AG08395 (cell line): ENCODE measurements at places on chromosomes 3 and 15.

- DNase-seq = no peak
Measured at GRCh38 chr3:76859596-76859995, 180.3 kb upstream of the ROBO2 start.

DNA sequence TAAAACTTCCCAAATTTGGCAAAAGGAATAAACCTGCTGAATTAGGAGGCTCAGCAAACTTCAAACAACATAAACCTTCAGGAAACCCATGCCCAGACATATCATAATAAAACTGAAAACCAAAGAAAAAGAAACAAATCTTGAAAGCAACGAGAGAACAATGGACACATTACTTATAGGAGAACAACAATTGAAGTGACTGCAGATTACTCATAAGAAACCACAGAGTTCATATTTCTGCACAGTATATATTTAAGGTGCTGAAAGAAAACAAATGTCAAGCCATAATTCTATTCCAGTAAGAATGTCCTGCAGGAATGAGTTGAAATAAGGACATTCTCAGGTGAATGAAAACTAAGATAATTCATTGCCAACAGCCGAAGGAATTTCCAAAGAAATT lies 80.8 kb upstream of the PROK2 start:
- no peak for DNase-seq

GRCh38 chr3:166837535-166837934 lies 542.6 kb downstream of the ZBBX start:
- DNase-seq = no peak

- DNase-seq = no peak
Measured at GRCh38 chr15:83977992-83978391, 257.6 kb upstream of the GOLGA6L4 start.

DNA sequence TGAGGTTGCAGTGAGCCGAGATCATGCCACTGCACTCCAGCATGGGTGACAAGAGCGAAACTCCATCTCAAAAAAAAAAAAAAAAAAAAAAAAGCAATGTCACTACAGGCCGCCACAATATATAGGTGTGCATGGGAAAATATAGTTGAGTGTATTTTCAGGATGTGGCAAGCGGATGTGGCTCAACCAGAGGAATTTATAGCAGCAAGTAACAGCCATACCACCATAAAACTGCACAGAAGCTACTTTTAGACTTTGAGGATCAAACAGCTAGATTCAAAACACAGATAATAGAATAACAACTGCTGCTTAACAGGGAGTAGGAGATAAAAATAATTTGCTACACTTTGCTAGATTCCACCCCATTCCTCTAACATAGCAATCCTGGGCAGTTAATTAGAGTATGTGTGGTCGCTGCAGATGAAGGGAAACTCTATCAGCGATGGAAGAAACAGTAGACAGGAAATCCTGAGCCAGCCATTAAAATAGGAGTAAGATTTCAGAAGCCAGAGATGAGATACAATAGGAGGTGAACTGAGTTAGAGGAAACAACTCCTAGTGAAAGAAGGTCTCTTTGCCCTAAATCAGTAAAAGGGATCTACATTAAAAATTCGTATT lies 318.7 kb upstream of the STT3B start:
- DNase-seq = no peak

- no peak for DNase-seq
Measured at GRCh38 chr15:38193496-38193895, 59.1 kb upstream of the SPRED1 start.

DNA sequence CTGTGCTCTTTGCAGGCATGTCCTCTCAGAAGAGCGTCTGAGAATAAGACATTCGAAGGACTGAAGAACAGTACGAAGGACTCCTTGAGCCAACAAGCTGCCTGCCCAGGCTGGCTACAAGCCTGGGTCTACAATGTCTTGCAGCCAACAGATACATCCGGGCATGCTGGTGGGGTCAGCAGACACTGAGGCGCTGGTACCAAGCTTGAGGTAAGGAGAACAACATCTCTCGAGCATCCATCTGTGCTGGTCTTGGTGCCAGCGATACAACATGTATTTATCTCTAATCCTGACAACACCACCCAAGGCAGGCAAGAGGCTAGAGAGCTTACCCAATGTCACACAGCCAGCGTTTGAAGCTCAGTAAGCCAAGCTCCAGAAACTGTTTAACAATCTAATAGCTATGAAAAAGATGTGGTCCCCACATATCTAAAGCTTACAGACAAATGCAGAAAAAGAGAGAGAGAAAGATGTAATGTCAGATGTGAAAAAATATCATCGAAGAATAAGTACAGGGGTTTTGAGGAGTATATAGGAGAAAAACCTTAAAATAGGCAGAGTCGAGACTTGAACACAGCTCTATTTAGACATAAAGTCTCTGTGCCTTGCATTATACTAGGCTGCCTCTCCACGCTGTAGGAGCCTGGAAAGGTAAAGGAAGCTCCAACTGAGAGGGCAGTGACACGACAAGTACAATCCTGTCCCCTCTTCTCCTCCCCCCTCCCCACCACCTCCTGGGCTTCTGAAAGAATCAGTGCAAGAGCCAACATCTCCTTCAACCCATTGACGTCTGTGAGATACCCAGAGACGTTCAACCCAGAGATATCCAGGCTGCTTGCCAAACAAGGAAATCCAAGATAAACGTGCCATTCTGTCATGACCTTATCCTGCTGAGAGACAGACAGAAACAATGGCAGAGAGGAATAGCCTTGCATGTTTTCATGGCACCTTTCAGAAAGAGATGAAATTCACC lies 39.4 kb downstream of the WWTR1 start:
- DNase-seq = no peak

GRCh38 chr3:48544141-48544540 lies 12.5 kb downstream of the PFKFB4 start:
- no peak for DNase-seq

DNA sequence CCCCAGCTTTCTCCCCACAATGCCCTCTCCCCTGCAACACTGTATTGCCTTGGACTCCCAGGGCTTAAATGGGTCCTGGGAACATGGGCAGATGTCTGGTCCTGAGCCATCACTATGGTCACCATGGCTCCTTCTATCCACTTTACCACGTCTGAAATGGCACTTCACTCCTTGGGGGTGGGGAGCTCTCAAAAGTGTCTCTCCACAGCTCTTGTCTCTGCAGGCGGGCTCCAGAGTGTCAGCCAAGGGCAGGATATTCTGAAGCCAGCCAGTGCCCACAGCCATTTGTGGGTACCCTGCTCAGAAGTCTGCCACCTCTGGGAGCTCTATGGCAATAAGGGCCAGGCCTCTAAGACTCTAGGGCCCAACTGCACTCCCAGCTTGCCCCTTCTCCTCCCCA lies 163.9 kb downstream of the PPM1L start:
- no peak for DNase-seq

DNA sequence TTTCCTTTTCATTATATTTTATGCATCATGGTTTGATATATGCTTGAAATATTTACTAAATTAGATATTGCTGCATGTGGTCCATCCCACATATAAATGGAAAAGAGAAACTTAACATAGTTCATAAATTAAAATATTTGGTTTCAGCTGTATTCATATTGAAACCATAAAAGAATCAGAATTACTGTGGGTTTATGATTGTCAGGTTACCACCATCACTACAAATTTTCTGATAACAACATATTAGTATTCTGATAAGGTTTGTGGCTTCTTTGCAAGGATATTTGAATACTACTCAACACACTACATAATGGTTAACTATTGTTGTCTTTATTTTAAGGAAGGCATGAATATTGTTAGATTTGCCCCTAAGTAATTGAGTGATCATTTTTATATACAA lies 235.5 kb downstream of the UBE2E2 start:
- no peak for DNase-seq

DNA sequence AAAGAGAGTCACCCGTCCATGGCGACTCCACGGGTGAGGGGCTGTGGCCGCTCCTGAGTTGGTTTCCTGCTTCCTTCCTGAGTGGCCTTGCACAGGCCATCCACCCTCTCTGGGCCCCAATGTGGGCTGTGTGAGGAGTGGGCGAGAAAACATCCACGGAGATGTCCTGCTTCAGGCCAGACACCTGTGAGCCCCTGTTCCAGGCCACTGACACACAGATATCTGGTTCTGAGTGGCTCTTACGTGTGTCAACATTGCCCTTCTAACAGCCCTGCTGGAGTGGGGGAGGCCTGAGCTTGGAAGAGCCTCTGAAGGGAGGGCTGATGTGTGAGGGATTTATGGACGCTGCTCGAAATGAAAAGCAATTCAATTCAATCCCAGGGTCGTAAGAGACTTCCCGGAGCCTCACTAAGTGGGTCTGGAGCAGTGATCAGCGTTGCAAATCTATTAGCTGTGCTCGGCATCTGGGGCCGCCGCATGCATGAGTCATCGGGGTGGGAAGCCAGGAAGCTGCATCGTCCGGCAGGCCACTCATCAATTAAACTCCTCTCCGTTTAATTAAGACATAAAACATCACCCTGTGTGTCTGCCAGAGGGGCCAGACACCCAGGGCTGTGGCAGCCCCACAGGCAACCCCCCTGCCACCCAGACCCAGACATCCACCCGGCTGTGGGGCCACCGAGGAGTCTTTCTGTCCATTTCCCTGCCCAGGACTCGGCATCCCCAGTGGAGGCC lies 20.0 kb upstream of the PRR23E start:
- DNase-seq = peak; percentile 90

DNA sequence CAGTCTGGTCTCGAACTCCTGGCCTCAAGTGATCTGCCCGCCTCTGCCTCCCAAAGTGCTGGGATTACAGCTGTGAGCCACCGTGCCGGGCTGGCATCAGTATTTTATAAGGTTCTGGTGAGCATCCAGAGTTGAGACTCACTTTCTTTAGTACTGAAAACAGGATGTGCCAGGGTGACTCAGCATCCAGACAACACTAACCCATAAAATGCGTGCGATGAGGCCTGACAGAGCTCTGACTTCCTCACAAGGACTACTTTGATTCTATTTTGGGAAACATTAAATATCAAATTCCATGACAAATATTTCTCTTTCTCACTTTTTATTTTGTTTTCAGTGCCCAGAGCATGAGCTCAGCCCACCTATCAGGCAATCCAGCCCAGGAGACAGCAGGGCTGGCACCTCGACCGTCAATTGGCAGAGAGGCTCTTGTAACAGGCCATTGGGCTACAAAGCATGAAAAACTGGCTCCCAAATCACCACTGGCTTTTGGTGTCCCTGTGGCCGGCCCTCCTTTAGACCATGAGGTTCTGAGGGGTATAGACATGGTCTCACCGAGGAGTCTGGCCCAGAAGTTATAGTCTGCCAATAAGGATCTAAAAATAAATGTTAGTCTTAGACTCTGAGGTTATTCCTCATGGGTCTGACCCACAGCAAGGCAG lies 75.0 kb downstream of the FEM1B start:
- DNase-seq = peak; percentile 91

DNA sequence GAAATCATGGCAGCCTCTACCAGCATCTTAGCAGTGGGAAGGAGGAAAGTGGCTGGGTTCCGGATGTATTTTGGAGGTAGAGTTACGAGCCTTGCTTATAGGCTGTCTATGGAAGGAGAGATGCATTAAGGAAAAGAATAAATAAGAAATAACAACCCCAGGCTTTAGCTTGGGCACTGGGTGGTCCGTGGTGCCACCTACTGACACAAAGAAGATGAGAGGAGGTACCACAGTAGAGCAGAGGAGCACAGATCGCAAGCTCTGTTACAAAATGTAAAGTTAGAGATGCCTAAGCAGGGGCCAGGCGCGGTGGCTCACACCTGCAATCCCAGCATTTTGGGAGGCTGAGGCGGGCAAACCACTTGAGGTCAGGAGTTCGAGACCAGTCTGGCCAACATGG lies 74.8 kb downstream of the TMEM39A start:
- no peak for DNase-seq

DNA sequence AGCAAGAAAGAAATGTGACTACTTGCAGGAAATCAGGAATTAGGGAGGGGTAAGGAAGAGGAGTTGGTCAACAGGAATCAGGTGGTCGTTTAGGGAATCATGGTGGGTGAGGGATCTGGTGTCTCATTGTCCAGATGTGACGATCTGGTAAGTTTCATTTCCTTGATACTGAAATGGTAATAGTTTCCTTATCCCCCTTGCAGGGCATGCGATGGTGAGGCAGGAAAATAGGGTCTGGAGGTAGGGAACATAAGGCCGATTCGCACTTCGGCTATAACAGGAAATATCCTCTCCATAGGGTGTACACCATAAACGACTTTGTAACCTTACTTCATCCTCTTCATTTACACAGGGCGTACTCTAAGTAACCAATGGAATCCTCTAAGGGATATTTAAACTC lies 574 bp upstream of the LRRC34 start:
- DNase-seq = no peak

DNA sequence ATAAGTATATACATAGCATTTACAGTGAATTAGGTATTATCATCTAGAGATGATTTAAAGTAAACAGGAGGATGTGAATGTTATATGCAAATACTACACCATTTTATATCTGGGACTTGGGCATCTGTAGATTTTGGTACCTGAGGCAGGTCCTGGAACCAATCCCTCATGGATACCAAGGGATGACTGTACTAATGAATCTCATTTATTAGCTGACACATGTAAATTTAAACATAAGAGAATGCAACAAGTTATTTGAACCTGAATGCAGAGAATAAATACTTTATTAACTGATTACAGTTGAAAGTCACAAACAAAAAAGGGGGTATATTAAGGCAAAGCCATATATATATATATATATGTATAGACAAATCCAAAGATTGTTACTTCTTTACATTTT lies 23.1 kb upstream of the CMTM6 start:
- no peak for DNase-seq

- no peak for DNase-seq
Measured at GRCh38 chr15:39417366-39418134, 163.3 kb upstream of the THBS1 start.

GRCh38 chr3:152296971-152297370 lies 28.2 kb downstream of the MBNL1 start:
- DNase-seq = no peak

DNA sequence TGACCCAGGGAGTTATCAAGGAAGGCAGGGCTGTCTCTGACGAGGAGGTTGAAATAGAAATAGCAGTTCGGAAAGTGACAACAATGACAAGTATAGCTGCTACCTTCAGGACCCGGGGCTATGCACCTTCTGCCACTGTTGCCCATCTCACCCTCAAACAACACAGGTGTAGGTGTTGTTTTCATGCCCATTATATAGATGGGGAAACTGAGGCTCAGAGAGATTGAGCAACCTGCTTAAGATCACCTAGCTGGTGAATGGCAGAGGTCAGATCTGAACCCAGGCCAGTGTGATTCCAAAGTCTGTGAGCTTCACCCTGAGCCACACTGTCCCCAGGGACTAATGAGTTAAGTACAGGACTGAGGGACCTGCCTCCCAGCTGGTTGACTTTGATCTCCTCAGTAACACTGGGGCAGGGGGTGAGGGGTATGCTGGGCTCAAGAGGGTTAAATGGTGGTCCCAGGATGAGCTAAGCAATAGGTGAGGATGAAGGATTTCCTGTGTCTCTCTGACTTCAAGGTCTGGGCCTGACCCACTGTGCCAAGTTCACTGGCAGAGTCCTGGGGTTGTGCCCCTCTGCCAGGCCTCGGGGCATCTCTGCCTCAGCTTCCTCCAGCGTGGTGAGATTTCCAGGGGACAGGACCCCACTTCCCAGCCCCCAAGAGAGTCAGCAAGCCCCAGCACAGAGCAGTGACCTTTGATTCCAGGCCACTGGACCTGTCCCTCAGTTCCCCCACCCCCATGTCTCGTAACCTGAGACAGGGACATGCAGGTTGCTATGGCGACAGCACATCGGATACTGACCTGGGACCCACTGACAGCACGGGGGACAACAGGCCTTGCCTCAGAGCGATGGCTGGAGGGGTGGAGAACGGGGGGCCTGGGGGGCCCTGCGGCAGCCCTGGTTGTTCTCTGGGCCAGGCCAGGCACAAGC lies 35.0 kb downstream of the ATP2B2 start:
- DNase-seq = no peak

- no peak for DNase-seq
Measured at GRCh38 chr15:37820380-37821128, 113.9 kb upstream of the TMCO5A start.

- peak; percentile 34 for DNase-seq
Measured at GRCh38 chr3:141240687-141241615, 9.3 kb downstream of the PXYLP1 start.
